ENCODE measurements at places on chromosomes 6 and 20. TPM values are rescaled to one million over a fixed set of nuclear protein-coding genes. Genes with fewer than 3 reads are reported as not detected.

DNA sequence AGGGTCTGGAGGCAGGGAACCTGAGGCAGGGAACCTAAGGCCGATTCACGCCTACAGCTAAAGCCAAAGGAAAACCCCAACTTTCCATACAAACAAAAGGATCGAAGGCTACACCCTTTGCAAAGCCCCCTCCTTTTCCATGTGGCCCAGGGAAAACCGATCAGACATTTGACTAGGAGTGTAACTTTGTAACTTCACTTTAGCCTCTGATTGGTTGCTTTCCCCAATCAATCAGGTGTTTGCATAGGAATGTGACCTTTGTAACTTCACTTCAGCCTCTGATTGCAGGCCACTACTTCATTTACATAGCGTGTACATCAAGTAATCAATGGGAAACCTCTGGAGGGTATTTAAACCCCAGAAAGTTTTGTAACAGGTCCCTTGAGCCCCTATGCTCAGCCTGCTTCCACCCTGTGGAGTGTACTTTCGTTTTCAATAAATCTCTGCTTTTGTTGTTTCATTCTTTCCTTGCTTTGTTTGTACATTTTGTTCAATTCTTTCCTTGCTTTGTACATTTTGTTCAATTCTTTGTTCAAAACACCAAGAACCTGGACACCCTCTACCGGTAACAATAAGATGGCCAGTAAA is 43.3 kb downstream of the CHD6 start:
- DNase-seq: no peak
- no peaks in the 10 kb centered on the region for H3K36me3 ChIP-seq
- H3K27me3 ChIP-seq: no peaks in the 10 kb centered on the region

DNA sequence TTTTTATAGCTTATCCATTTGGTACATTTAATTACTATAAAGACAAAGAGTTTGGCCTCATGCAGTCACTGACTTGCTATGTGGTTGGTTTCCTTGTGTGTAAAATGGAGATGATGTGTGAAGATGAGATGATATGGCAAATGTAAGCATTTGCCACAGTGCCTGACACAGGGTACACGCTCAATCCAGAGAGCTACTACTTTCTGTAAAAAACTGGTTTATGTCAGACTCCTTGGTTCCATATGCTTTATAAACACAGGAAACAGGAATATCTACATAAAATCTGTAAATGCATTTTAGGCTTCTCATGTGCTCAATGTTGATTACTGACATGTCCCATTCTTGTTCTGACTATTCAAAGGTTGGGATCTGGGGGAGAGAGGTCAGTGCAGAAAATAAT is 10.4 kb downstream of the HIVEP1 start:
- no peak overlapping the region for H3K4me3 ChIP-seq
- no peaks in the 10 kb centered on the region for H3K27me3 ChIP-seq
- peaks cover 27% of the 10 kb centered on the region for H3K36me3 ChIP-seq
- H3K4me1 ChIP-seq: no peaks in the 10 kb centered on the region
- H3K27ac ChIP-seq: no peak overlapping the region

Gene SNX5
- 78.9 TPM for total RNA-seq

DNA sequence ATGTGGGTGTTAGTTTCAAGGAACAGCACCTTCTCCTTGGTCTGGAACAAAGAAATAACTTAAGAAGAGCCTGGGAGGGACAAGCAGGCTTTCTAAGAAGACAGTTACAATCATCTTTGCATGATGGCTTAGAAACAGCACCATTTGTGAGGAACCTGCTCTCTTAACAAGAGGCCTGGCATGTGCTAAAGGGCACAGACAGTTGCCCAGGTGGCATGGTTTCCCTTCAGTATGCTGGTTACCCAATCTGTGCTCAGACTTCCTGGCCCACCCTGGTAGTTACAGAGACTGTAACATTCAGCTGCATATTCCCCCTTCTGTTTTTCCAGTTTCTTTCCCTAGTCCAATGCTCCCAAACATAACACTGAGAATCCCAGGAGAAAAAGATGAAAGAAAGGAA is 84.0 kb downstream of the CHD6 start:
- peaks cover 15% of the 10 kb centered on the region for H3K36me3 ChIP-seq
- H3K27ac ChIP-seq: no peak overlapping the region
- H3K4me1 ChIP-seq: no peaks in the 10 kb centered on the region
- no peak for DNase-seq
- no peak overlapping the region for H3K4me3 ChIP-seq

Gene BANF2
- total RNA-seq: not detected

Gene KCNK17
- total RNA-seq: 0.44 TPM

DNA sequence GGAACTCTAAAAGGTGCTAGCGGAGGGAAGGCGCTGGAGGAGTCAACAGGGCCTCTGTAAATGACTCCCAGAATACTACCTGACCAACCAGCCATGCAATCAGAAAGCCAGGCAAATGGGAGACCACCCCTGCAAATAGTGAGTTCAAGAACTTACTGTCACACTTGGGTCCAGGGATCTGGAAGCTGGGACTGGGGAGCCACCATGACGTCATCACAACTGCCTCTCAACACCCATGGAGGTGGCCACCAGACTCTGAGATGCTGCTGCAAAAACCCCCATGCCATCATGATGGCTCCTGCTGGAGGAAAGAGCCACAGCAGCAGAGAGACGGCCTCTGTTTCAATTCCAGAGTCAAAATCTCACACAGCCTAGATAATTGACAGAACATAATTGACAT is 8.5 kb upstream of the PDYN start:
- no peaks in the 10 kb centered on the region for H3K36me3 ChIP-seq
- H3K4me1 ChIP-seq: no peaks in the 10 kb centered on the region
- H3K4me3 ChIP-seq: no peak overlapping the region
- DNase-seq: no peak
- no peak overlapping the region for H3K27ac ChIP-seq

All from muscle of leg (tissue), 16 donors.